ENCODE measurements at places on chromosomes 6 and 20.

- DNase-seq, result no peak
These were observed 315.6 kb downstream of the TAF4 start for GRCh38 chr20:61750093-61750492.

DNA sequence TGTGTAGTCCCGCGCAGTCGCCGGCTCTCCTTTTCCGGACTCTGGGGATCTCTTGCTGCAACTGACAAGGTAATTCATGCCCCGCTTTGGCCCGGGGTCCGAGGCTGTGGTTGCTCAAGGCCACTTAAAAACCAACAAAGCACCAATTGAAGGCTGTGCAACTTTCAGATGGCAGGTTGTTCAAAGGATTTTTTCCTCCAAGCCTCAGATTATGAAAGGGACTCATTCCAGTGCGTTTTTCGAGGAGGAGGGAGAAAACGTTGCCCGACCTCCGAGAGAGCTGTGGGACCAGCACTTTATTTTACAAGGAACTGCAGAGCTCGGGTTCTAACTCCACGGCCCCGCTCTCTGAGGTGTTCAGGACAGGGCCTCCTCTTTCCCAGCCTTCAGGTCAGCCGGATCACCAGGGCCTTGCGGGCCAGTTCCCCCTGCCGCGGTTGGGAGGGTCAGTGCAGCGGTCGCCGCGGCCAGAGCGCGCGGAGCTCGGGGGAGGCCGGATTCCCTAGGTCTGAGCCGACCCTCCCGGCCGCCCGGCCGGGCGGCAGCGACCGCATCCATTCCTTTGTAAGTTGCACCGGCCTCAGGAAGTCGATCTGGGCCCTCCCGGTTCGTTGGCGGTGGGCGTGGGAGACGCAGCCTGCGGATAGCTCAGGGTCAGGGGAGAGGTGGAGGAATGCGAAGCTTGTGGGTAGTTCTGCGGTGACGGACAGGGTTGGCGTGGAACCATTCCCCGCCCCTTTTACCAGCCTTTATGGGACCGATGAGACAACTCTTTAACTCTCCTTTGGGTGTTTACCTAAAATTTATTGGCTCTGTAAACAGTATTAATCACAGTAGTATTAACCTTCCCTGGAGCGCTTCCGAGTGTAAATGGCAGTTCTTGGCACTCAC lies 1.6 kb downstream of the UTRN start:
- DNase-seq, result peak; percentile 38

- peak; percentile 29 for DNase-seq
These were observed 30.8 kb downstream of the IL20RA start for GRCh38 chr6:137013738-137014602.

GRCh38 chr20:22020201-22020600 lies 314.7 kb downstream of the PAX1 start:
- no peak for DNase-seq

GRCh38 chr6:131206463-131207251 lies 71.4 kb downstream of the AKAP7 start:
- no peak for DNase-seq

DNA sequence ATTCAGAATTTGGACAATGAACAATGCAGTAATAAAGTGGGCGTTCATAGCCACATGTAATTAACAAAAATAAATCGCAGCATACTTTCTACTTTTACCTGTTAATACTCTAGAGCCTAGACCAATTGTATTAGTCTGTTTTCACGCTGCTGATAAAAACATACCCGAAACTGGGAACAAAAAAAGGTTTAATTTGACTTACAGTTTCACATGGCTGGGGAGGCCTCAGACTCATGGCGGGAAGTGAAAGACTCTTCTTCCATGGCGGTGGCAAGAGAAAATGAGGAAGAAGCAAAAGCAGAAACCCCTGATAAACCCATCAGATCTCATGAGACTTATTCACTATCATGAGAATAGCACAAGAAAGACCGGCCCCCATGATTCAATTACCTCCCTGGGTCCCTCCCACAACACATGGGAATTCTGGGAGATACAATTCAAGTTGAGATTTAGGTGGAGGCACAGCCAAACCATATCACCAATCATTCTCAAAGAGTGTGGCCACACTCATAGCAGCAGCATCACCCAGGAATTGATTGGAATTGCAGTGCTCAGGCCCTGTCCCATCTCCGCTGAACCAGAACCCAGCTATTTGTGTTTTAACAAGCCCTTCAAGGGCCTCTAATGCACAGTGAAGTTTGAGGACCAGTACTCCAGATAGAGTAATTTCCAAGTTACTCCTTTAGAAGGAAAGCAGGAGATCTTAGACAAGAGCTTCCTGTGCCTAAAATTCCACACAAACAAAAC lies 650.0 kb downstream of the KIF16B start:
- no peak for DNase-seq

- DNase-seq, result no peak
These were observed 45.2 kb upstream of the OSTM1 start for GRCh38 chr6:108119769-108120141.

DNA sequence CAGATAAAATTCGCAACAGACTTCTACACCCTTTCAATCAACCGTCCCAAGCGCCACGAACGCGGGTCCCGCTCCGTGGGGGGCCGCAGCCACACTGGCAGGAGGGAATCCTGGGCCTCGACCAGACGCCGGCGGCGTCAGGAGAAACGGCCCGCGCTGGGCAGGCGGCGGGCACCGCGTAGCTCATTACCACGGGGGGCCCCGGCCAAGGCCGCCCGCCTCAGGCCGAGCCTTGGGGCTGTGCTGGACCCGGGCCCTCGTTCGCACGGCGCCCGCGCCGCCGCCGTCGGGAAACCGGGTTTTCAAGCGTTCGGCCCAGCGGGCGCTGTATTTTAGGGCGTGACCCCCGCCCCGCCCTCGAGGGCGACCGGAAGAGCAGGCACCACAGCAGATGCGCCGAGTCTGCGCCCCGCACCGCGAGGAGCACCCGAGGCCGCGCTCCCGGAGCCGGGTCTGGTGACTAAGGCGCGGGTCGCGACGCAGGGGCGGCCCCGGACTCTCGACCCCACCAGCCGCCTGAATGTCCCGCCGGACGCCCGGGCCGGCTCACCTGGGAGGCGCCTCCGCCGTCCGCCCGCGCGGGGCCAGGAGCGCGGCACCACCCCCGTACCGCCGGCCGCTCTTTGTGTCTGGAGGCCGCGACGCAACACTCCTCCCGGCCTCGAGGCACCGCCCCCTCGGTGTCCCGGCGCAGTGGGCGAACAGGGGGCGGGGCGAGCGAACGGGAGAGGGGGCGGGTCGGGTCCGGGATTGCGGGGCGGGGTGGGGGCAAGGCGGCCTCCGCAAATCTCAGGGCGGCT lies at the start of gene NINL:
Gene NINL, minus strand, starts transcription at position 627 of the 800 bp plus-strand sequence. CDS start 58,944 bp downstream, outside the sequence.
- peak; percentile 30 for DNase-seq

DNA sequence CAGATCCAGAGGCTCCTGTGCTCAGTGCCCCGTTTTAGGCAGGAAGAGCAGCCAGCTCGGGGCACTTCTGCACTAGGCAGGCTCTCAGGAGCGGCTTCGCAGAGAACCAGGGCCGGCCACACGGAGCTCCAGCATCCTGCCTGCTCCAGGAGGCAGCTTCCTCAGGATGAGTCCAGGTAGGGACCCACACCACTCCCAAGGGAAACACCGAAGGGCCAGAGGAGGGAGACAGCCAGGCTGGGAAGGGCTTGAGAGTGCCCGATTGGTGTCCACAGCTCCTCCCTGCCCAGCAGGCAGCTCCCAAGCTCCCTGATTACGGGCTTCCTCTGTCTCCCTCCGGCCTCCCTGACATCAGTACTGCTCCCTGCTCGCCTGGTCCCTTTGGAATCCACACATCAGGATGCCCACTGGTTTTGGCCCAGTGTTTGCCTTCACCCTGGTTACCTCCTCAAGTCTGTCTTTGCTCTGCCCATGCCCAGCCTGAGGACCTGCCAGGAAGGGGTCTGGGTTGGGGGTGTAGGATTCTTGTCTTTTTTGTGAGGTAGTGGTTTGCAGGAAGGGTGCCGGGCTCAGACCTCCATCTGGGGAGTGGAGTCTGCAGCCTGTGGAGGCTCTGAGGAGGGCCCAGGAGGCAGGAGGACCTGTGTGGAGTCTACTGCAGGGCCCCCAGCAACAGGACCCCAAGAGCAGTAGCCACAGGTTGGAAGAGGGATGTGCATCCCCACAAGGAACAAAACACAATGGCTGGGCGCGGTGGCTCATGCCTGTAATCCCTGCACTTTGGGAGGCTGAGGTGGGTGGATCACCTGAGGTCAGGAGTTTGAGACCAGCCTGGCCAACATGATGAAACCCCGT lies 11.2 kb upstream of the PYGB start:
- no peak for DNase-seq

GRCh38 chr6:13304101-13304500 lies 24.2 kb downstream of the TBC1D7 start:
- no peak for DNase-seq

DNA sequence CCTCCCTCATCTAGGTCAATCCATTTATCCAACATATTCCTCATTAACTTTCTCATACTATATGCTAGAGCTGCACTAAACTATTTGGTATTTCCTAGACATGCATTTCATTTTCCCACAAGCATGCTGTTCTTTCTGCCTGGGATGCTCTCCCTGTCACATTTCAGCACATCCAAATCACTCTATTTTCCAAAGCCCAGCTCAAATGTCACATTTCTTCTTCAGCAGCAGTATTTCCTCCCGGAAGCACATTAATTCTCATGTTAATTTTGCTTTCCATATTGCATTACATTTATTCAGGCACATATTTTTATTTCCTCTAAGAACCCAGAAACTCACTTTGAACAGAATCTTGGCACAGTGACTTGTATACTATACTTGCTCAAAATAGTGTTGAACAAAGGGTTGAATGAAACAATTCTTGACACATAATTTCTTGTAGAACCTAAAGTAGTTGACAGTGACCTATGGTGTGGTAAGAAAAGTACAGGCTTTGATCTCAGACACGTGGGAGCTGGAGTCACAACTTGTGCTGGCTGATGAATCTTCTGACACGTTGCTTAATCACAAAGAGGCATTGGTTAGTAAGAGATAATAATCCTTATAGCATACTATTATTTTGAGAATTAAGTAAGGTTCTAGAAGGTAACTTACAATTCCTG lies 30.8 kb upstream of the CD2AP start:
- DNase-seq, result no peak

DNA sequence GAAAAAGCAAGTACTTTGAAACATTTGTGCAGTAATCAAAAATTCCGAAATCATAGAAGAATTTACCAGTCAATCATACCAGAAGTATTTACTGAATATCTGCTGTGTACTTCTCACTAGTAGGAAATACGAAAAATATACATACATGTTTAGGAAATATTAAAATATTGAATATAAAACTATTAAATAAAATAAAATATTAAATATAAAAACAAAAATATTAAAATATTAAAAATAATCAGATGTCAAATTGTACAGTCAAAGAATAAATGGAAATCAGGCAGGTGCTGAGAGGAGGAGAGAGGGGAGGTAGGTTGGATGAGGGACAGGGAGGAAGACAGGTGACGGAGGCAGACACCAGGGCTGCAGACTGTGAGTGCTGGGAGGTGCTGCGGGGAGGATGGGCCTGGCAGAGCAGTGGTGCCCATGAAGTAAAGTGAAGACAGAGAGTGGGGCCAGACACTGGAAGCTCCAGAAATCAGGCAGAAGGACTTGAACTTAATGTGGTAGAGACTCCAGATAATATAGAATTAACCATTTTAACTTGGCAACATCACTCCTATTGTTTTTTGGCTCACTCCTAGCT lies 55.9 kb downstream of the PRKN start:
- DNase-seq, result no peak
